ENCODE measurements at places on chromosomes 11 and 22.

DNA sequence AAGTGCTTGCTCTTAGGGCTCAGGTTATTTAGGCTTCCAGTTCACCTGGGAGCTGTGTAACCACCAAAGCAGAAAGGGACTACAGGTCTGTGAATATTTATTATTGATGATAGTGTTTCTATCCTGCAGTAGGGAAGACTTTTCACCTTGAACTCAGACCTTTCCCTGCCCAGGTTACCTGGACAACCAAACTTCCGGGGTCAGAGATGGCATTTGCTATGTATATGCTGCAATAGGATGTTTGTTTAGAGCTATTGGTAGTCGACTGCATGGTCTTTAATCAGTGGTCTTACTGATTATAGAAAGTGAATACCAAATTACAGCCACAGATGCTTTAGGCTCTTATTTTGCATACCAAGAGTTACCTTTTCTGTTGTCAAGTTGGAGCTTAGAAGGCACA, 82.6 kb upstream of the MYO18B start:
- H3K27ac ChIP-seq = no peak overlapping the region
- H3K4me1 ChIP-seq = no peaks in the 10 kb centered on the region
- H3K27me3 ChIP-seq = no peaks in the 10 kb centered on the region

GRCh38 chr11:32326522-32326921, 108.8 kb downstream of the WT1 start:
- H3K4me1 ChIP-seq = no peaks in the 10 kb centered on the region
- no peaks in the 10 kb centered on the region for H3K36me3 ChIP-seq
- no peak overlapping the region for H3K4me3 ChIP-seq
- peaks cover 3% of the 10 kb centered on the region for H3K27me3 ChIP-seq
- H3K27ac ChIP-seq = no peak overlapping the region
- DNase-seq = no peak

GRCh38 chr11:78010755-78011154, 12.3 kb downstream of the KCTD14 start:
- peaks cover 2% of the 10 kb centered on the region for H3K27me3 ChIP-seq
- DNase-seq = no peak
- no peaks in the 10 kb centered on the region for H3K4me1 ChIP-seq
- H3K4me3 ChIP-seq = no peak overlapping the region

GRCh38 chr11:128208329-128209137, 378.8 kb downstream of the ETS1 start:
- H3K27ac ChIP-seq = no peak overlapping the region
- H3K4me1 ChIP-seq = no peaks in the 10 kb centered on the region
- H3K27me3 ChIP-seq = no peaks in the 10 kb centered on the region

- H3K27me3 ChIP-seq = peaks cover 21% of the 10 kb centered on the region
- no peak for DNase-seq
- H3K27ac ChIP-seq = no peak overlapping the region
- H3K4me3 ChIP-seq = no peak overlapping the region
- H3K4me1 ChIP-seq = peaks cover 28% of the 10 kb centered on the region
Observed at GRCh38 chr22:49673048-49673447, 154.6 kb downstream of the BRD1 start.
